H1 (cell line): ENCODE measurements at places on chromosomes 7 and 10. TPM values are rescaled to one million over a fixed set of nuclear protein-coding genes. Genes with fewer than 3 reads are reported as not detected.
A peak's percentile ranks its signal among the peaks of the same experiment; 100 is the strongest.

The SFTPD gene
- total RNA-seq = 0.54 and 1.1 TPM in 2 replicates

The CPXM2 gene
- 2.5 and 2.9 TPM in 2 replicates for total RNA-seq

DNA sequence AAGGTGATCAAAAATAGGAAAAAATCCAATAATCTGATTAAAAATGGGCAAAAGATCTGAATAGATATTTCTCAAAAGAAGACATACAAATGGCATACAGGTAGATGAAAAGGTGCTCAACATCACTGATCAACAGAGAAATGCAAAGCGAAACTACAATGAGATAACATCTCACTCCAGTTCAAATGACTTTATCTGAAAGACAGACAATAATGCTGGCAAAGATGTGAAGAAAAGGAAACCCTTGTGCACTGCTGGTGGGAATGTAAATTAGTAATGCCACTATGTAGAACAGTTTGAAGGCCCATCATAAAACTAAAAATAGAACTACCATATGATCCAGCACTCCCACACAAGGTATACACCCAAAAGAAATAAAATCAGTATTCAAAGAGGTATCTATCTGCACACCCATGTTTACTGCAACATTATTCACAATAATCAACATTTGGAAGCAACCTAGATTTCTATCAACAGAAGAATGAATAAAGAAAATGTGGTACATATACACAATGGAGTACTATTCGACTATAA is 85.0 kb downstream of the LRRN3 start:
- no peak for DNase-seq
- no peaks in the 10 kb centered on the region for H3K4me1 ChIP-seq
- H3K4me3 ChIP-seq = no peak overlapping the region
- H3K36me3 ChIP-seq = no peaks in the 10 kb centered on the region
- no peaks in the 10 kb centered on the region for H3K27me3 ChIP-seq

The RAPGEF5 gene
- total RNA-seq = 22.1 and 22.9 TPM in 2 replicates

The LIPK gene
- total RNA-seq = not detected in 2 replicates

GRCh38 chr10:48792687-48793096 is 108.0 kb downstream of the WDFY4 start:
- H3K4me3 ChIP-seq = no peak overlapping the region
- no peaks in the 10 kb centered on the region for H3K36me3 ChIP-seq
- no peak overlapping the region for H3K27ac ChIP-seq
- DNase-seq = no peak
- no peaks in the 10 kb centered on the region for H3K4me1 ChIP-seq

The ABLIM1 gene
- 51.2 and 52.1 TPM in 2 replicates for total RNA-seq

The SPDYE2 gene
- total RNA-seq = not detected in 2 replicates

The ACTL6B gene
- total RNA-seq = 1.7 and 2.1 TPM in 2 replicates

DNA sequence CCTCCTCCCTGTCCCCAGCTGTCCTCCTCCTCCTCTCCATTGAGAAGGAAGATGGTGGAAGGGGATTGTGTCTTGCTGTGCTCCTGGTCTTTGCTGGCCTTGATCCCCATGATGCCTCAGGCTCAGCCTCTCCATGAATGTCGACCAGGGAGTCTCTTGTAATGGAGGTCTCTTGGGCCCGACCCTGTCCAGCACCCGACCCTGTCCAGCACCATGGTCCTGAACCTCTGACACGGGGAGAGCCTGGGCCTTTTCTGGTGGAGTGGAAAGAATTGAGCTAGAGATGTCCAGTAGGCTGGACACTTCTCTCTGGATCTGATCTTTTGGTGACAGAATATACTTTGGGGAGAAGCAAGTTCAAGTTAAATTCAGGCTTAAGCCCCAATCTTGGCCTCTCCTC is 42.3 kb upstream of the HMX3 start:
- no peaks in the 10 kb centered on the region for H3K27me3 ChIP-seq
- no peaks in the 10 kb centered on the region for H3K4me1 ChIP-seq
- DNase-seq = no peak

The MRC1 gene
- total RNA-seq = 0.06 and 0.11 TPM in 2 replicates

The TMEM229A gene
- 0.54 and 0.75 TPM in 2 replicates for total RNA-seq

DNA sequence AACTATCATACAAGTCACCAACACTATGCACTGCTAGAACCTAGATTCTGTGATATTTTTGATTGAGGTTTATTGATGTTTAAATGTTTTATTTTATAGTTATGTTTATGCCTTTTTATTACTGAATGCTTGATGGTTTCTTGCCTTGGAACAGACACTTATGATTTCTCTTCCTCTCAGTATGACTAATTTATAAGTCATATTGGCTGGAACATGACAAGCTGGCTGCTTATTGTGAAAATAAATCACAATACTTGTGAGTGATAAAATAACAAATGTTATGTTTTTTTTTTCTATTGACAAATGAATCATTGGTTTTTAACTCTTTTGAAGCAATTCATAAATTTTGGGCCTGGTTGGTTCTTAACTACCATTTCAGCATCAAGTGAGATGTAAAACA is 142.0 kb upstream of the MALRD1 start:
- no peaks in the 10 kb centered on the region for H3K4me1 ChIP-seq
- DNase-seq = no peak
- H3K36me3 ChIP-seq = no peaks in the 10 kb centered on the region
- H3K27ac ChIP-seq = no peak overlapping the region

The C10orf143 gene
- 1.3 and 2.0 TPM in 2 replicates for total RNA-seq

The TBRG4 gene
- 137 and 146 TPM in 2 replicates for total RNA-seq

- H3K4me3 ChIP-seq = no peak overlapping the region
- no peaks in the 10 kb centered on the region for H3K27me3 ChIP-seq
- peaks cover 2% of the 10 kb centered on the region; the same call in 1 of the 2 replicates for H3K36me3 ChIP-seq
- no peak overlapping the region for H3K27ac ChIP-seq
- H3K4me1 ChIP-seq = no peaks in the 10 kb centered on the region
- DNase-seq = no peak
Observed at GRCh38 chr7:140084972-140085371, 22.2 kb upstream of the PARP12 start.

The OPN1SW gene
- not detected in 2 replicates for total RNA-seq

The BMPER gene
- total RNA-seq = 0.69 and 0.88 TPM in 2 replicates

The PRLHR gene
- not detected in 2 replicates for total RNA-seq

- H3K27me3 ChIP-seq = no peaks in the 10 kb centered on the region; the same call in 1 of the 2 replicates
- no peak overlapping the region for H3K27ac ChIP-seq
- H3K4me1 ChIP-seq = no peaks in the 10 kb centered on the region
- H3K4me3 ChIP-seq = no peak overlapping the region
- no peaks in the 10 kb centered on the region for H3K36me3 ChIP-seq
Observed at GRCh38 chr10:7608001-7608400, 58.8 kb downstream of the ITIH5 start.

- H3K27me3 ChIP-seq = no peaks in the 10 kb centered on the region
- no peaks in the 10 kb centered on the region for H3K36me3 ChIP-seq
- H3K4me3 ChIP-seq = no peak overlapping the region
Observed at GRCh38 chr10:104406715-104407650, 53.4 kb downstream of the CFAP58 start.

- H3K27me3 ChIP-seq = no peaks in the 10 kb centered on the region
- no peak overlapping the region for H3K4me3 ChIP-seq
- DNase-seq = no peak
- H3K36me3 ChIP-seq = peaks cover 10% of the 10 kb centered on the region
Observed at GRCh38 chr10:86840498-86840897, 84.1 kb downstream of the BMPR1A start.

DNA sequence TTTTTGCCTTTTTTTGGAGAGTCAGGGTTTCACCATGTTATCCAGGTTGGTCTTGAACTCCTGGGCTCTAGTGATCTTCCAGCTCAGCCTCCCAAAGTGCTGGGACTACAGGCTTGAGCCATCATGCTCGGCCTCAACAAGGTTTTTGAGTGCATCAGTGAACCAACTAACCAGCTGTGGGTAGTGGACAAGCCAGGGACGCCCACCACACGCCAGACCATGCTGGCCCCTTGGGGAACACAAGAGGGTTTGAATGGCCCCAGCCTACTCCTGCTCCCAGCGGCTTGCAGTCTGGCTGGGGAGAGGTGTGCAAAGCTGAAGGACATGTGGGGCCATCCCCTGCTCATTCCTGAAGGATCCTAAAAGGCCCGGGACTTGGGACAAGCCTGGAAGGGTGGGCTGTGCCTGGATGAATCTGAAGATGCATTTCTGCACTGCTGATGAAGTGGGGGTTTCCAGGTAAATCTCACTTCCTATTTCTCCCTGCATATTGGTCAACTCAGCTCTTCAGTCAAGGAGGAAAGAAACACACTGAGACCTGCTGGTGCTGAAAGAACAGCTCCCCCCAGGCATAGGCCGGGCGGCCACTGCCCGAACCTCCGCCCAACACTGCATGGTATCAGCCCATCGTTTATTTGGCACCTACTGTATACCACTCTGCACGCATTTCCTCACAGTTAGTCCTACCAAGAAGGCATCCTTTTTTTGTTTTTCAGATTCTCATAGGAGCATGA is 6.9 kb downstream of the MMD2 start:
- DNase-seq = no peak
- H3K27ac ChIP-seq = no peak overlapping the region
- H3K27me3 ChIP-seq = 0 out of 2 replicates have a peak, but pooled peaks cover 2% of the 10 kb centered on the region
- H3K36me3 ChIP-seq = no peaks in the 10 kb centered on the region
- no peaks in the 10 kb centered on the region for H3K4me1 ChIP-seq

The SPDYE11 gene
- total RNA-seq = not detected in 2 replicates

DNA sequence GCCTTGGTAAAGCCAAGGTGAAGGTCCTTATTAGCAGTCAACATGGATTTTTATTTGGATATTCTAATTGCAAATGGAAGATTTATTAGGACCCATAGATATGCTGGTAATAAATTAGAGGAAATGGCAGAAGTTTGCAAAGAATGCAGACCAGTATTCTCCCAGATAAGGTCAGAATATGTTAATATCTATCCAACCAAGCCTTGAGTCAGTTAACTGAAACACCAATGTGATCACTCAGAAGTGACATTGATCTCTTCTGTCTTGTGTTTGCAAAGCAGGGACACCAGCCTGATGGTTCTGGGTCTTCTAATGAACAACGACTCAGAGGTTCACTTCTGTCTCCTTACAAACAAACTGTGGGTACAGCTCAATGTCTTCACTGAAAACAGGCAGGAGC is 21.5 kb downstream of the UROS start:
- no peak for DNase-seq
- H3K4me1 ChIP-seq = no peaks in the 10 kb centered on the region
- peaks cover 14% of the 10 kb centered on the region for H3K36me3 ChIP-seq
- H3K27ac ChIP-seq = no peak overlapping the region
- H3K4me3 ChIP-seq = no peak overlapping the region
- no peaks in the 10 kb centered on the region for H3K27me3 ChIP-seq

The LRRC4 gene
- total RNA-seq = 13.4 and 15.1 TPM in 2 replicates

DNA sequence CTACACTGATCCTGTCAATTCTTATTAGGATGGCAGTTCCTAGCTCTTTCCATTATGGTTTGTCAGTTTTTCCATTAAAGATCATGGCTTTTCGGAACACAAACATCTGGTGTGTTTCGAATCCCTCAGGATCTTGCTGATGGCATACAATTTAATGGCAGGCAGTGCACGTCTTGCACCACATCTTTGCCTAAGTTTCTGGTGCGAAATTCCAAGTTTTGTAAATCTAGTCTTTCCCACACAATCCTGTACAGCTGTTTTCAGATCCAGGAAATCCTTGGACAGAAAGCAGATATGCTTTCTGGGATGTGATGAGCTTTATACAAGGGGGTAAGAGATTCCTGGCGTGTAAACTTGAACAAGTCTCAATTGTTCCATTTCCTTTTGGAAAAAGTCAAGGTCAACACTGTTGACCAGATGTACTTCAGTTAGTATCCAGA is 224.3 kb upstream of the PHYHIPL start:
- H3K4me3 ChIP-seq = no peak overlapping the region
- H3K4me1 ChIP-seq = no peaks in the 10 kb centered on the region

GRCh38 chr10:69938541-69938991 is 114.1 kb upstream of the MACROH2A2 start:
- H3K27me3 ChIP-seq = no peaks in the 10 kb centered on the region
- H3K4me1 ChIP-seq = no peaks in the 10 kb centered on the region
- H3K4me3 ChIP-seq = no peak overlapping the region
- no peak for DNase-seq
- H3K27ac ChIP-seq = no peak overlapping the region
- H3K36me3 ChIP-seq = no peaks in the 10 kb centered on the region

DNA sequence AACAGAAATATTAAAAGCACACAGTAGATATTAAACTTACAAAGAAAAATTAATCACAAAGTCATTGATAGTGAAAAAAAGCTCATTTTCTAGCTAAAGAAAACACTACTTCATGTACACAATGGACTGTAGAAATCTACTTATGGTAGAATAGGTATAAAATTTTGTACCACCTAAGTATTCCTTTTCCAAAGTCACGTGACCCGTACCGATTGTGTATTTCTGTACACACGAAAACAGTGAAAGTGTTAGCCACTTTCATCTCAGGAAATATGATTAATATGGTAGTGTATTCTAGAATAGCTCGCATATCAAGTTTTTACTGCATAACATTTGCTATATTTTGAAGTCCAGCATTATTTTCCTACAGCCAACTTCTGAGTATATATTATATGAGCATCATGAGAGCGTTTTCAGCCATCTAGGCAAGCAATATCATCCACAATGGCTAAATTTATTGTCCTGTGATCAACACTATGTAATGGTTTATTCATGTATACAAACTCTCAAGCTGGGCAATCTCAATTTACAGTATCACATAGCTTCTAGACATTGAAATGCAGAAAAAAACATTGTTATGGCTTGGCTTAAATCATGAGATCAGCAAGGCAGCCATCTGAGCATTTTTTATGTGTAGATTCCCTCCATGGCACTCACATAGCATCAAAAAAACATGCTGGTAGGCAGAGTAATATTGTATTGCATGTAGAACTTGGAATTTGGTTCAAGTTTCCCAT is 114.7 kb downstream of the CD36 start:
- DNase-seq = no peak
- no peaks in the 10 kb centered on the region for H3K36me3 ChIP-seq
- H3K4me3 ChIP-seq = no peak overlapping the region
- no peaks in the 10 kb centered on the region for H3K27me3 ChIP-seq
- no peaks in the 10 kb centered on the region for H3K4me1 ChIP-seq

- no peak overlapping the region for H3K4me3 ChIP-seq
- no peak for DNase-seq
- no peaks in the 10 kb centered on the region for H3K36me3 ChIP-seq
- H3K27ac ChIP-seq = no peak overlapping the region
- H3K27me3 ChIP-seq = no peaks in the 10 kb centered on the region
Observed at GRCh38 chr10:6185039-6185716, 17.6 kb upstream of the PFKFB3 start.

DNA sequence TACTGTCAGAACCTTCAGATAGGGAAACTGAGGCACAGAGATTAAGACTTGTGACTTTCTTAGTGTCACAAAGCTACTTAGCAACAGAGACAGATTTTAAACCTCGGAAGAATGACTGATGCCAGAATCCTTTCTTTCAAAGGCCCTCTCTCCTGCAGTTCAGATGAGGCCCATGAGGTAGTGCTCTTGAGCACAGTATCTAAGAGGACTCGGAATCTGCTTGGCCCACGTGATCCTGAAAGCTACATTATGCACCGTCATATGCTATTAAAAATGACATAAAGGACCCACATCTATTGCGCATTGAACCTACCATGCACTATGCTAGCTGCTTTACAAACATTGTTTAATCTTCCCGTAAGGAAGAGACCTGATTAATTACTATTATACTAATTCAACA is 355.9 kb downstream of the SFMBT2 start:
- no peaks in the 10 kb centered on the region for H3K36me3 ChIP-seq
- no peaks in the 10 kb centered on the region for H3K4me1 ChIP-seq
- DNase-seq = peak; percentile 15
- H3K27ac ChIP-seq = no peak overlapping the region
- H3K27me3 ChIP-seq = no peaks in the 10 kb centered on the region

The SEC31B gene
- 3.0 and 4.1 TPM in 2 replicates for total RNA-seq

The MRLN gene
- not detected in 2 replicates for total RNA-seq

- peaks cover 7% of the 10 kb centered on the region; the same call in 1 of the 2 replicates for H3K4me1 ChIP-seq
- no peak for DNase-seq
- no peak overlapping the region for H3K4me3 ChIP-seq
- H3K27ac ChIP-seq = no peak overlapping the region
- H3K27me3 ChIP-seq = no peaks in the 10 kb centered on the region
Observed at GRCh38 chr7:13024121-13024674, 336.8 kb downstream of the ARL4A start.

The SPAM1 gene
- total RNA-seq = not detected in 2 replicates
